ENCODE measurements at places on chromosomes 2 and 18.

GRCh38 chr2:51918113-51918512 lies 886.2 kb upstream of the NRXN1 start:
- no peak for DNase-seq

GRCh38 chr2:218291318-218292047 lies 820 bp downstream of the TMBIM1 start:
- DNase-seq, result no peak

GRCh38 chr2:2484301-2484700 lies 153.2 kb upstream of the MYT1L start:
- no peak for DNase-seq

- DNase-seq, result no peak
Measured at GRCh38 chr2:68214381-68214780, 38.0 kb downstream of the PPP3R1 start.

DNA sequence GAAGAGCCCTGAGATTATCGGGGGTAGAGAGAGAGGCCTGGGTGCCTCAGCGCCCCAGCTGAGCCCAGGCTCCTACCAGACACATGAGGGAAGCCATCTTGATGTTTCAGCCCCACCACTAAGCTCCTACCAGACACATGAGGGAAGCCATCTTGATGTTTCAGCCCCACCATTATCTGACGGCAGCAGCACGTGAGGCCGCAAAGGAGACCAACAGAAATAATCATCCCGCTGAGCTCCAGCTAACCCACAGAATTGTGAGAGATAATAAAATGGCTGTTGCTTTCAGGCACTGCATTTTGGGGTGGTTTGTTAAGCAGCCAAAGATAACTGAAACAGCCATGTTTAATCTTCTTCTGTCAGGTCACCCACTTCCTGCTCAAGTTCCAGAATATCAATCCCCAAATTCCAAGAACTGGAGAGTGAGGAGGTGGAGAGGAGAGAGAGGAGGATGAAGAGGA lies 29.3 kb upstream of the SOS1 start:
- DNase-seq, result no peak
